ENCODE measurements at places on chromosomes 11 and 22.

- DNase-seq = no peak
These were observed 44.1 kb downstream of the MCM5 start for GRCh38 chr22:35443790-35444684.

DNA sequence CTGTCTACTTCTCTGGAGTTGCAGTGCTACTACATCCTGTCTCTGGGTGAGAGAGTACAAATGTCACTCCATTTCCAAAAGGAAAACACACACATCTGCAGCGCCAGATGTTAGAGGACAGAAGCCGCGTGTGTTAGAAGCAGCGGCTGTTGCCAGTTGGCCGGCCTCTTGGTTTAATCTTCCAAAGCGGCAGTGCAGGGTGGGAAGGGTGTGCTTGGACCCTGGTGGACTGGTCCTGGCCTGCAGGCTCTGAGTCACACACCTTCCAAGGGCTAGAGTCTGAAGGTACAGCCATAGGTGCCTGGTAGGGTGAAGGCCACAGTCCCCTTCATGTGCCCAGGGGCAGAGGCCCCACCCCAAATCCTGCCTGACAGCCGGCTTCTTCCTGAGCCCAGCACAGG, 99.8 kb downstream of the CTTN start:
- no peak for DNase-seq

- DNase-seq = no peak
These were observed 6.2 kb downstream of the DNAJC24 start for GRCh38 chr11:31375879-31376278.

DNA sequence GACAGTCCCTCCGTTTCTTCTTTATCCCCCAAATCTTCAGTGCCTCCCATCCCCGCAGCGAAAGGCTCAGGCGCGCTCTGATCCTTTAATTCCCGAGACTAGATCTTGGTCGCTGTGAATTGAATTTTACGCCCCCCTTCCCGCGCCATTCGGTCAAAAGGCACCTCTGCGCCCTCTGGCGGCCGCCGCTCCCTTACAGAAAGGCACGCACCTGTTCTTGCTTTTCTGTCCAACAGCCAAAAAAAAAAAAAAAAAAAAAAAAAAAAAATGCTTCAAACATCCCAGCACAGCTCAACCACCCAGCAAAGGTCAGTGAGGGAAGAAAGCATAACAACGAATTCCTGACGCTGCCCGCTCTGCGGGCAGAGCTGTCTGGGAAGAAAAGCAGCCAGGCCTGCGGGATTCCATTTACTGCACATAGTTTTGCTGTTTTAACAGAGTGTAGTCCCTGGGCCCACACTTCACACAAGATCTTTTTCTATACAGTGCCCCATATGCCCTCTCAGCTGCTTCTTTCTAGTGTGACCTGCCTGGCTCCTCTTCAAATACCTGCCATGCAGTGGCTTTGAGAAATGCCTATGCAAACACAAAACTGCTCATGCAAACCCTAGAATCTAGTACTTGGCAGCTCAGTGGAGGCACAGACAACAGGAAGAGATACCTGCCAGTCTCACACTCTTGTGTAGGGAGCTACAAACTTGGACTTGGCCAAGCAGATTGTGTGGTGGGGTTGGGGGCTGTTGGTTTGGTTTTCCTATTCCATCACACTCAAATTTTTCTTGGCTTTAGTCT, 1.3 kb upstream of the ESAM start:
- DNase-seq = peak; percentile 98

DNA sequence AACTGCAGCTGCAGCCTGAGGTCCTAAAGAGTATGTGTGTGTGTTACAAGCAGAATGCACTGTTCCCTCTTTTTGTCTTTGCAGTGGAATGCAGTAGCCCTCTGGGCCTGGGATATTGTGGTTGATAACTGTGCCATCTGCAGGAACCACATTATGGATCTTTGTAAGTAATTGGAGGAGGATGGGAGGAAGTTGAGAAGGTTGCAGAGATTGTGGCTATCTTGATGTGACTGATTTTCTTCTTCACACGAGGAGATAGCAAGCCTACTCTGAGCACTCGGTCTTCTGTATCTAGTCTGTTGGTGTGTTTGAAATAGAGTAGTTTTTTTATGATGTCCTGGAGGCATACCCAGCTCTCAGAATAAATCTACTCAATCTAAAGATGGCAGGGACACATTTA, 2.3 kb downstream of the RBX1 start:
- no peak for DNase-seq

DNA sequence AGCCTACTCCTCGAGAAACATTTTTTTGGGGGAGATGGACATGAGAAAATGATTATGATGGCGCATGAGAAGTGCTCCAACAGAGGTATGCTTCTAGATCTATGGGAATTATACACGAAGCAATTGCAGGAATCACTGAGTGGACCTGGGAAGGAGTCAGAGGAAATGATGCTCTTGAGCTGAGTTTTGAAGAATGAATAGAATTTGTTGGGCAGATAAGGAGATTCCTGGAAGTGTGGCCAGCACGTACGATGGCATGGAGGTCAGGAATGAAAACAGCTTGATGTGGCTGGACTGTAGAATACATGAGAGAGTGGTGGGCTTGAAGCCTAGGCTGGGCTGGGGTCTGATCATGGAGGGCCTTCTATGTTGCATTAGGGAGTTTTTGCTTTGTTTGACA, 31.7 kb downstream of the ADAMTS15 start:
- DNase-seq = no peak

- DNase-seq = no peak
These were observed 22.1 kb downstream of the YPEL1 start for GRCh38 chr22:21713428-21714058.

GRCh38 chr11:6627762-6628241, 8.6 kb upstream of the TPP1 start:
- DNase-seq = no peak

- DNase-seq = no peak
These were observed 119.4 kb upstream of the MTMR2 start for GRCh38 chr11:96043291-96043690.

DNA sequence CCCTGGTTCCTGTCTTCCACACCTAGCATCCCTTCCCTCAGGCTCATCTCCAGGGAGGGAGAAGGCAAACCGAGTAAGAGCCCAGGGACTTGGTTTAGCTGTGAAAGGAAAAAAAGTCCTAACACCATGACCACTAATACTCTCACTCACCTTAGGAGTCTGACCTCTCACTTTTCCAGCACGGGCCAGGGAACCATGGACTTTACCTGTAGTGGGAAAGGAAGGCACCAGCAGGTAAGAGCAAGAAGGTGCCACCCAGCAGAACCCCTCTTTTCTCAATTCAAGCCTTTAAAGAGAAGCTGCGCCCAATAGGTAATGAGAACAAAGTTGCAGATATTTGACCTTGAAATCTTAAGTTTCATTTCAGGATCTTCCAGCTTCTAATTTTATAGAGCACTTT, 1.1 kb downstream of the FAU start:
- no peak for DNase-seq

DNA sequence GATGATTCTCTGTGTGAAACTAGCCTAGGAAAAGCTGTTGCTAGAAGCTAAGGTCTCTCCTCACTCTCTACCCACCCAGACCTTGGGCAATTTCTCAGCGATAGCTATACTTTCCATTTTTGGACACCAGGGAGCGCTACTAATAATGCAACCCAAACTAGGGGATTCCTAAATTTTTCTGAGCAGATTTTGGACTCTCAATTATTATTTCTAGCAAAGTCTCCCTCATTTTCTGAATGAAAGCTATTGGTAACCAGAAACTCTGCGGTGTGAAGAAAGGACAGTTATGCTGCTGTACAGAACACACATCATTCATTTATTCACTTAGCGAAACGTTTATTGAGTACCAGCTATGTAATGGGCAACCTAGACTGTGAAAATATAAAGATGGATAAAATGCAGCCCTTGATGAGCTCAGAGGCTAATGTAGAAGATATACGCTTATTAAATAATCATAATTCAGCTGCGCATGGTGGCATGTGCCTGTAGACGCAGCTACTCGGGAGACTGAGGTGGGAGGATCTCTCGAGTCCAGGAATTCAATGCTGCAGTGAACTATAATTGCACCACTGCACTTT, 6.1 kb upstream of the STIM1 start:
- DNase-seq = peak; percentile 76

DNA sequence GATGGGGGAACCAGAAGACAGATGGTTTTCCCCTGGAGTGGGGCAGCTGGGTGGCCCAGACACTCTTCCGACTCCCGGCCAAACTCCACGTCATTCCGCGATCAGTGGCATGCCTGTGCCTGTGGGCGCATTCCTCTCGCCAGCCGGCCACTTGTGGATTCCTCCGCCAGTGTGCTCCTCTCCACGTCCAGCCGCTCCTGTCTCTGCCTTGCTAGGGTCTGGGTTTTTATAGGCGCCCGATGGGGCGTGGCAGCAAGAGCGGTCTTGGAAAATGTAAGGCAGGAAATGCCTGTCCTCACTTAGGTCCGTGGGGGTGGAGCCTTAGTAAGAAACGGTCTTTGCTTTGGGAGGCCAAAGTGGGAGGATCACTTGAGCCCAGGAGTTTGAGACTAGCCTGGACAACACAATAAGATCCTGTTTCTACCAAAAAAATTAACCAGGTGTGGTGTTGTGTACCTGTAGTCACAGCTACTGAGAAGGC, 81.6 kb upstream of the SEPTIN5 start:
- no peak for DNase-seq

GRCh38 chr11:11149671-11150459, 203.2 kb downstream of the CSNK2A3 start:
- no peak for DNase-seq

DNA sequence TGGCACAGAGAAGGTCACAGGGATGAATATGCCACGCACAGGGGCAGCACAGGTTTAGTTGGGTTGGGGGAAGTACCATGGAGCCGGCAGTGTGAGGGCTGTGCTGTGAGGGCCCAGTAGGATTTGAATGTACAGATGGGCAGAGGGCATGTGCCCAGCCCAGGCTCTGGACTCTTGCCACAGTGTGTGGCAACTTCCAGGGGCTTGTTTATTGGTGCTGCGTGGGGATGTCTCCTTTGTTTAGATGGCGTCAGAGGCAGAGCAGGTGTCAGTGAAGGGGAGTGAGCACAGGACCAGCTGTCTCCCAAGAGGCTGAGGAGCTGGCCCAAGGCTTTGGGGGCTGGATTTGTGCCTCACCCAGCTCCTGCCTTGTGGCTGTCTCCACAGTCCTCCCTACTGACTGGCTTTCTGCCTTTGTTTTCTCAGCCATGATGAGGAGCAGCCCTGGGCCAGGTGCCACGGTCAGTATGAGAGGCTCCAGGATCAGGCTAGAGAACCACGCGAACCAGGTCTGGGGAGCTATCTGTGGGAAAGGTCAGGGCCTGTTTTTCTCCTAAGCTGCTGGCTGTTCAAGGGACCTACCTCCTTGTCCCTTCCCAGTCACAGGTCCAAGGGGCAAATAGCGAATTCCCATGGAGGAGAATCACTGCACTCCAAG, 21.9 kb downstream of the SUN2 start:
- no peak for DNase-seq

DNA sequence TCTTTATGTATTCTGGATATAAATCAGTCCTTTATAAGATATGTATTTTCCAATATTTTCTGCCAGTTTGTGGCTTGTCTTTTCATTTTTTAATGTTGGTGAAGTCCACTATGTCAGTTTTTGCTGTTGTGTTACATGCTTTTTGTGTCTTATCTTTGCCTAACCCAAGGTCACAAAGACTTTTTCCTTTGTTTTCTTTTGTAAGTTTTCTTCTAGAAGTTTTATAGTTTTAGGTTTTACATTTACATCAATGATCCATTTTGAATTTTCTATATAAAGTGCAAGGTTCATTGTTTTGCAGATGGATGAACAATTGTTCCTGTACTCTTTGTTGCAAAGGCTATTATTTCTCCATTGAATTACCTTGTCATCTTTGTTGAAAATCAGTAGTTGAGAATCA, 69.3 kb downstream of the UVRAG start:
- no peak for DNase-seq

- no peak for DNase-seq
These were observed 60.7 kb downstream of the RAB38 start for GRCh38 chr11:88114486-88115045.

GRCh38 chr22:42313804-42314581, 43.5 kb upstream of the TCF20 start:
- peak; percentile 84 for DNase-seq

DNA sequence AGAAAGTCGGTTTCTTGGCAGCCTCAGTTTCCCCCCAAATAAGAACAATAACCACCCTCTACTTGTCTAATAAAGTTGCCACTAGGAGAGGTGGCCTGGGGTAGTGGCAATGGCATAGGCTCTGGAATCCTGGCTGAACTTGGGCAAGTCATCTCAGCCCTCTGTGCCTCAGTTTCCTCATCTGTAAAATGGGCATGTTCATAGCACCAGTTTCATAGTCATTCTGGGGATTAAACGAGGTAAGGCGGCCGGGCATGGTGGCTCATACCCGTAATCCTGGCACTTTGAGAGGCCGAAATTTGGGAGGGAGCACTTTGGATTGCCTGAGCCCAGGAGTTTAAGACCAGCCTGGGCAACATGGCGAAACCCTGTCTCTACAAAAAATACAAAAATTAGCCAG, 63.0 kb downstream of the SGSM1 start:
- no peak for DNase-seq

GRCh38 chr11:32333320-32333991, 101.9 kb downstream of the WT1 start:
- DNase-seq = peak; percentile 85

DNA sequence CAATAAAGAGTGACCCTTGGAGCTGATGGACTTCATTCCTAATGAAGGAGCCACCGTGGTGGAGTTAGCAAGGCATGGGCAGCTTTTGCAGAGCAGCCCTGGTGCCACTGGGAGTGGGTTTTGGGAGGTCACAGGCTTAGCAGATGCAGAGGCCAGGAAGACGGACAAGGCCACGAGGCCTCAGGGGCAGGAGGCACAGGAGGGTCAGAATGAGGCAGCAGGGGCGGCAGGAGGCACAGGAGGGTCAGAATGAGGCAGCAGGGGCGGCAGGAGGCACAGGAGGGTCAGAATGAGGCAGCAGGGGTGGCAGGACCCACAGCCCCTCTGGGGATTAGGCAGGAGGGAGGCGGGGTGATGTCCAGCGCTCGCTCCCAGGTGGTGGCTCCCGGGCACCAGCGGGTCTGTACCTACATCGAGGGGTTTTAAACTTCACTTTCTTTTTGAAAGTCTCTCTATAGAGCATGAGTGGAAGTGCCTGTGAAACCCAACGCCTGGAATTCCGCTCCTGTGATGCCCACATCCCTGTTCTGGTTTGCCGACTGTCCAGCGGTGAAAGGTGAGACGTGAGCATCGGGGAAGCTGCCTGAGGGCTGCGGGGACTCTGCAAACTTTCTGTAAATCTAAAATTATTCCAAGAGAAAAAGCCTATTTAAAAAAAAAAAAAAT, 521.6 kb downstream of the BRD1 start:
- DNase-seq = no peak

- peak; percentile 88 for DNase-seq
These were observed 3.6 kb upstream of the TBC1D22A start for GRCh38 chr22:46758867-46759290.

GRCh38 chr22:22928666-22929380, 41.2 kb downstream of the IGLL5 start:
- peak; percentile 79 for DNase-seq

- no peak for DNase-seq
These were observed 253.4 kb downstream of the FAM76B start for GRCh38 chr11:95536047-95536690.

- peak; percentile 97 for DNase-seq
These were observed at the start of gene MAFF for GRCh38 chr22:38201711-38202436. Gene MAFF (plus strand): TSS chr22:38201994. CDS start chr22:38213854, 11,860 bp downstream.

All from mucosa of descending colon (tissue), 3 donors.